Caco-2 (cell line): ENCODE measurements at places on chromosomes 2 and 18.

- H3K27me3 ChIP-seq = no peaks in the 10 kb centered on the region
- no peak for DNase-seq
- no peak overlapping the region for H3K27ac ChIP-seq
- no peaks in the 10 kb centered on the region for H3K4me1 ChIP-seq
Measured at GRCh38 chr18:28469946-28470345, 293.0 kb upstream of the CDH2 start.

DNA sequence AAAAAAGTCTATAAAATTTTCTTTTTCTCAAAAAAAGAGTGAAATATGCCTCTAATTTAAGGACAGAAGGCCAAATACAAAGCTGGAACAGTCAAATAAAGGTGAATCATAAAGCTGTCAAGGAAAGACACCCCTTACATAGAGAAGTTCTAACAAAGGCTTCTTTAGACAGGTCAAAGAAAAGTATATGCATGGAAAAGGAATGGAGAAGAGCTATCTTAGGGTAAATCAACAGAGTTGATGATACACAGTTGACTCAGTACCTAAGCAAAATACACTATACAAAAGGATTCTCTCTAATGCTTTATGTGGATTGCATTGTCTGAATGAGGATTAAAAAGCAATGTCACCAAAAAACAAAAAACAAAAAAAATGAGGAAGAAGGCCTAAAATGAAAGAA, 214.8 kb downstream of the TXNL1 start:
- no peaks in the 10 kb centered on the region for H3K27me3 ChIP-seq
- H3K4me3 ChIP-seq = no peak overlapping the region
- no peak for DNase-seq
- no peaks in the 10 kb centered on the region for H3K36me3 ChIP-seq
- H3K27ac ChIP-seq = no peak overlapping the region
- no peaks in the 10 kb centered on the region for H3K4me1 ChIP-seq

DNA sequence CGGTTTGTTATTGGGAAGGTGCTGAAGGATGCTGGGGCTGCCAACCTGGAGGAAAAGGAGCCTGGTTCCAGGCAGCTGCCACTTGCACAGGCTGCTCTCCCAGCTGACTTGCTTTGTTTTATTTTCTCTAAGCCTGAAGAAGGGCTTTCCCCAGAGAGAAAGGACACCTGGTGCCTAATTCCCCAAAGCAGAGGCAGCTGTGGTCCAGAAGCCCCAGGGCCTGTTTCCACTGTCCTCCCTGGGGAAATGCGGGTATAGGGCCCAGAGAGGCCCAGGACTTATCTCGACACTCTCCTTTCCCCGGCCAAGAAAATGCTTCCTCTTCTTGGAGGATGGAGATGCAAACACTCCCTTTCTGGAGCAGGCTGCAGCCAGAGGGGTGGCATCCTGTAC, 30.1 kb downstream of the INO80C start:
- DNase-seq = no peak
- H3K27me3 ChIP-seq = no peaks in the 10 kb centered on the region
- H3K27ac ChIP-seq = no peak overlapping the region
- no peaks in the 10 kb centered on the region for H3K36me3 ChIP-seq

DNA sequence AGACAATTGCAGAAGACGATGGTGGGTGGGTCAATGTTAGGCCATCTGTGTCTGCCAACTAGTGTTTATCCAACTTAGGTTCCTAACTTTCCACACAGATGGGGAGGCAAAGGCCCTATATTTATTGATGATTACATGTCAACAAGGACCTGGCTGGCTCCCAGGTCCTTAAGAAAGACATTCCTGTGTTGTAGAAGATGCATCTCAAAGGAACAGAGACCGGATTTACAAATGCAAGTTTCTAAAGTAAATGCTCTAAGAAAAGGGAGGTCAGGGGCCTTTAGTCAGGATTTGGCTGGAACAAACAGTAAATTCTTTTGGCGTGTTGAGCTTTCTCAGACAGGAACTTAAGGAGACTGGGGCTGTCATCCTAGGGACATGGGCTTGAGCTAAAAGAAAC, 175.0 kb downstream of the SH3BP4 start:
- no peak for DNase-seq
- no peak overlapping the region for H3K4me3 ChIP-seq
- no peak overlapping the region for H3K27ac ChIP-seq
